ENCODE measurements at places on chromosomes 11 and 22.

DNA sequence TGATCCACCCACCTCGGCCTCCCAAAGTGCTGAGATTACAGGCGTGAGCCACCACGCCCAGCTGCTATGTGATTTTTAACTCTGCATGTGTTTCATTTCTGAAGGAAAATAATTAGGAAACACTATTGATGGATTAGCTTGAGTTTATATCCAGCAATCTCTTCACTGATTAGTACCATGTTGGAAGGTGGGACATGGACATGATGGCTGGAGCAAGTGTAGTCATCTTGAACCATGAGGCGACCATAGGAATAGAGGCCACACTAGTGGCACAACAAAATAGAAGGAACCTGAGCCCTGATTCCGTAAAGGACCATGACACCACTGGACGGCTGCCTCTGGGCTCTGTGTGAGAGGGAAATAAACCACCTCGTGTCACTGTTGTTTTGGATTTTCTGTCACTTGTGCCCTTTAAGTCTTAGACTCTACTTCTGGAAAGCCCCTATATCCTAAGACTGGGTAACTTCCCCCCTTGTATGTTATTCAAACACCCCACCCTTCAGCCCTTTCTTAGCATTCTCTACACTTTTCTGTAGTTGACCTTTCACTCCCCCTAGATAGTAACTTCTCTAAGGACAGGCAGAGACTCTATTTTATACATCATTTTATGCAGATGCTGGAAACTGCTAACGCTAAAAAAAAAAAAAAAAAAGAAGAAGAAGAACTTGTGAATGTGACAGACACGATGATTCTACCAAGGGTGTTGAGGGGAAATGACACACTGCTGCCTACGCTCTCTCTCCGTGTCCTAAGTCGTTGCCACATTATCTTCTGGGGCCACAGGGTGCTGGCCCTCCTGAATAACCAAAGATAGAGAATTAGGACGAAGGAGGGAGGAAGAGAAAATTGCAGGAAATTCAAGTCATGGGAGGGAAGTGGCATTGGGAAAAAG lies 2.7 kb upstream of the VPS37C start:
- no peak for DNase-seq

DNA sequence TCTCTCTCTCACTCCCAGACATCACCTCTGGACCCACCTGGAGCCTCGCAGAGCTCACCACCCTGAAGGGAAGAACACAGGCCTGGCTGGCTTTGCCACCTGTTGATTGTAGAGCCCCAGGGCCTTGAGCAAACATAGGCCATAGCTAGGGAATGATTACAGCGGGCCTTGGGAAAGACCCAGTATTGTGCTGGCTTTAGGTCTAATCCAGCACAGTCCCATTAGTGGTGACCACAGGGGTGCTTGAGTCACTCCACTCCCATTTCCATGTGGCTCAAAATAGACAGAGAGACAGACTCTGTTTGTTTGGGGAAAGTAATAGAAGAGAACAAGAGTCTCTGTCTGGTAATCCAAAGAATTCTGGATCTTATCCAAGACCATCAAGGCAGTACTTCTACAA lies 42.7 kb upstream of the FAM181B start:
- no peak for DNase-seq

- no peak for DNase-seq
These were observed 19.2 kb upstream of the TH start for GRCh38 chr11:2190657-2191471.

GRCh38 chr11:59534676-59535075 lies 23.3 kb downstream of the OR4D9 start:
- DNase-seq = no peak

GRCh38 chr11:63907063-63907462 lies 9.9 kb downstream of the RCOR2 start:
- no peak for DNase-seq

GRCh38 chr11:14376920-14377319 lies 17.9 kb upstream of the RRAS2 start:
- no peak for DNase-seq

DNA sequence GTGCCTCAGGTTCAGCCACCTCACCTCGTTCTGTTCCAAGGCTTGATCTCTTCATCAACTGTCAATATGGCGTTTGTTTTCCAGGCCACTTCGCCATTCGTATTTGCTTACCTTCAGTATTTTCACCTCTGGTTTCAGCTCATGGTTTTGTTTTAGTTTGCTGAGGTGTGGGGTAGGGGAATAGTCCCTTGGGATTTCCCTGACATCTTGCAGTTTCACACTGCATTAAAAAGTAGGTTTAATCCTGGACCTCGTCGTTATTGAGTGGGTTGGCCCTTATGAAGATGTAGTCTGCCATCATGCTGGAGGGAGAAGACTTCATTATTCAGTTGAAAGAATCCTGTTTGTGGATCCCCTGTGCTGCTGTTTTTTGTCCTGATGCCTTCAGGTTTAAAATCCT lies 46.0 kb downstream of the C11orf91 start:
- DNase-seq = no peak

- no peak for DNase-seq
These were observed 893 bp downstream of the SLC36A4 start for GRCh38 chr11:93196816-93197379.

- DNase-seq = no peak
These were observed 13.0 kb upstream of the UPK3A start for GRCh38 chr22:45271667-45272201.

- no peak for DNase-seq
These were observed 16.4 kb upstream of the EP300 start for GRCh38 chr22:41075946-41076345.

- DNase-seq = no peak
These were observed 101.1 kb upstream of the IGLL5 start for GRCh38 chr22:22786301-22787115.

DNA sequence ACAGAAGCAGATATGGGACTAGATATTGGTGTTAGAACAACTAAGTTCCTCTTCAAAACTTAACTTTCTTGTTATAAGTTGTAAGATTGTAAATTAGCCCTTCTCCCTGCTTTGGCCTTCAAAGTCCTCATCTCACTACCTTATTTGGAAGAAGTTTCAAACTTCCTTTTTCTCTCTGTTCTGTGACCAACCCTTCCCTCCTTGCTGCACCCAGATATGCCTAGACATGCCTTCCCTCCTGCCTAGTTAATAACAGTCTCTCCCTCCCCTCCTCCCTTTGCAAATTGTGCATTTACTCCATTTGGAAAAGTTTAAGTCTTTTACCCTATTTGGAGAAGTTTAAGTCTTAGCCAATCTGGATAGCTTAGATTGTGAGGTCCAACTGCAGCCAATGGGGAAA lies 4.9 kb downstream of the OR52K2 start:
- no peak for DNase-seq

DNA sequence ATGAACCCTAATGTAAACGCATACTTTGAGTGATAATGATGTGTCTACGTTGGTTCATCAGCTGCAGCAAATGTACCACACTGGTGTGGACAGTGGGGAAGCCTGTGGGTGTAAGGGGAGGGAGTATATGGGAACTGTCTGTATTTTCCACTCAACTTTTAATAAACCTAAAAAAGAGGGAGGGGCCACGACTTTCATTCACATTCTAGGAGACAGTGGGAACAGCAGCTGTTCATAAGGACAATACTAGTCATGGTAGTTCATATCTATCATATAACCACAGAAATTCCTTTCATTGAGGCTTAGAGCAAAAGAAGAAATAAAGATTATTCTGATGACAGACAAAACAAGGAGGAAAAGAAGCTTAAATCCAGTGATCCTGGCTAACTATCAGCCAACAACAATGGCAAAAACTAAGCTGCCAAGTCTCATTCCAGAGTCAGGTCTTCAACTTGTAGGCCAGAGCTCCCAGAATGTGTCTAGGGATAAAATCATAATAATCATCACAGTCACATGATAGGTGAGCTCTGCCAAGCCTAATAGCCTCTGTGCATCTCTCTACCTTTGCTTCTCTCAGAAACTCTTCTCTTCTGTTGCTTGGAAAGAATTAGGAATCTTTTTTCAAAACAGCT lies 59.4 kb upstream of the CHRM4 start:
- no peak for DNase-seq

DNA sequence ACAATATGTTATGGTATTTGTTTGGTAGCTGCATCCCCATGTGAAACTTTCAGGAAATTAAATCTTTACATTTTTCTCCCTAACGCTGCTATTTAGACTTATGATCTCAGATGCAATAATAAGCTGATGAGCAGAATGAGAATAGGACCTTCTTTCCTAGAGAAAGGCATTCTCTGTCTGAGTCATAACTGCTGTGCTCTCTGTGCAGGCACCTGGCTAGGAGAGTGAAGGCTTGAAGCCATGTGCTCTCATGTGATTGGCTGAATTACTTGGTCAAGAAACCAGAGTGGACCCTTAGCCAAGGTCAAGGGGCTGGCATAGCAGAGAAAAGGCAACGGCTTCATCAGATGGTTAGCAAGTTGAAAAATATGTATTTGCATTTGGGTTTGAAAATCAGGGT lies 185.0 kb downstream of the ADAMTS15 start:
- no peak for DNase-seq

GRCh38 chr22:23402275-23403151 lies 177.6 kb downstream of the IGLL1 start:
- peak; percentile 38 for DNase-seq

DNA sequence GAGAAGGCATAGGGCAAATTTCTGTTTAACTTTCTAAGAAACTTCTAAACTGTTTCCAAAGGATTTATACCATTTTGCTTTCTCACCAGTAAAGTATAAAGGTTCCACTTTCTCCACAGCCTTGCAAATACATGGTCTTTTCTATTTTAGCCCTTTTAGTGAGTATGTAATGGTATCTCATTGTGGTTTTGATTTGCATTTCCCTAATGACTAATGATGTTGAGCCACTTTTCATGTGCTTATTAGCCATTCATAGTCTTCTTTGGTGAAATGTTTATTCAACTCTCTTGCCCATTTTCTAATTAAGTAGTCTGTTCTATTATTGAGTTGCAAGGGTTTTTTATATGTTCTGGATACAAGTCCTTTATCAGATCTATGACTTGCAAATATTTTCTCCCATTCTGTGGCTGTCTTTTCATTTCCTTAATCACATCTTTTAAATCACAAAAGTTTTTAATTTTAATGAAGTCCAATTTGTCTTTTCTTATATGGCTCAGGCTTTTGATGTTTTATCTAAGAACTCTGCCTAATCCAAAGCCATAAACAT lies 83.8 kb upstream of the KCNQ1OT1 start:
- no peak for DNase-seq

GRCh38 chr11:3893311-3893710 lies 37.8 kb downstream of the STIM1 start:
- DNase-seq = no peak

GRCh38 chr11:71355281-71355680 lies 92.9 kb downstream of the DHCR7 start:
- DNase-seq = no peak

DNA sequence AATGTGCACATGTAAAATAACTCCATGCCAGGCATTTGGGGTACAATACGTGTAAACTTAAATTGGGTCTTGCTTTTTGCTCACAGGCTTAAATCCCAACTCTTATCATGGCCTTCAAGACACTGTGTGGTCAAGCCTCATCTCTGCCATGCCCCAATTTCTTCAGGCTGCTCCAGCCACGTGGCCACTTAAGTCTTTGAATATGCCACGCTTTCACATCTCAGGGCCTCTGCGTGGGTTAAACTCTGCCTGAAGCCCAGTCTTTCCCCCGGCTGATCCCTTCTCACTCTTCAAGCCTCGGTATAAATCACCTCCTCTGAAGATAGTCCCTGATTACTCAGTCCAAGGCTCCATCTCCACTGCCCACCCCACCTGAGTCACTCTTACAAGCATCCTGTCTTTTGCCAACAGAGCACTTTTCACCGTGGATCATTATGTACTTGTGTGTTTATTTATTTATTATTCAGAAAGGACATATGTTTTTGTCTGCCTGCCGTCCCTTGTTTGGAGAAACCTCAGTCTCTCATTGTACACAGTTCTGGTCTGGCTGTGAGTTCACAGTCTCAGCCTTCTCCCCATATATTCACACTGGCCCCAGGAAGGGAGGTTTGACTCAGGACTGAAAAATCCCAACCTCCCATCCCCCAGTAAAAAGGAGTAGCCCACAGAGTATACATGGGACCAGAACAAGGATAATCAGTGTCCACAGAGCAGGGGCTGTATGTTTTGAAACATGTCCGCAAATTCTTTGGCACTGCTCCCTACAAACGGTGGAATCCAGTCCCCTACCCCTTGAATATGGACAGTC lies 344.7 kb downstream of the MN1 start:
- DNase-seq = no peak

DNA sequence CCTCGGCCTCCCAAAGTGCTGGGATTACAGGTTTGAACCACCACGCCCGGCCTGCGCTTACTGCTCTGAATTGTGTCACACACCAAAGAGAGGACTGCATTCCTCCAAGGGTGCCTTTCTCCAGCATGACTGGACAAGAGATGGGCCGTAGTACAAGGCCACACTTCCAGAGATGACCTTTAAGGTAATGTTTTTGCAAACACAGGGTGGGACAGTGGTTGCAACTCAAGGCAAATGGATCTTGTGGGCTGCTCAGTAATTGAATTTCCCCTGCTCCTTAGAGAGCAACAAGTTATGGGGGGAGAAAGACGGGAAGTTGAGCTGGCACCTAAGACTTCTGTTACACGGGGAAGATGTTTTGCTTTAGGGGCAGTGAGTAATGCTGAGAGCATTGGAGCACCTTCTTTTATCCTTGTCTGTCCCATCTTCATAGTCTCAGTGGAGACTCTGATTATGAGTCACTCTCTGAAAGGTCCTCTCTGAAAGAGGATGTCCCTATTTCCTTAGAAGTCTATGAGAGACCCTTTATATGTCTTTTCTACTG lies 66.3 kb downstream of the C11orf91 start:
- DNase-seq = no peak

GRCh38 chr11:8356721-8357504 lies 93.2 kb upstream of the LMO1 start:
- DNase-seq = no peak

DNA sequence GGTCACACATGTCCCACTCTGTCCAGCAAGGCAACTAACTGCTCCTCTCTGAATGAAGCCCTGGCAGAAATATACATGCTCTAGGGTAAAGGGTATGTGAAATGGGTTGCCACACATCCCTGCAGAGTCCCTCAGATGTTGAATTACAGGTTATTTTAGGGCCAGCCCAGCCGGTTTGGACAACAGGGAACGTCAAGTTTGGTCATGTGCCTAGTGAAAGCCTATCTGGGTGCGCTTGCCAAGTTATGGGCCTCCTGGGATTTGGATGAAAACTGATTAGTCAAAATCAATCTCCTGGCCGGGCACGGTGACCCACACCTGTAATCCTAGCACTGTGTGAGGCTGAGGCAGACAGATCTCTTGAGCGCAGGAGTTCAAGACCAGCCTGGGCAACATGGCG lies 10.4 kb downstream of the AP1B1 start:
- no peak for DNase-seq

All from NCI-H187 (cell line).